ENCODE measurements at places on chromosomes 6 and 20. TPM values are rescaled to one million over a fixed set of nuclear protein-coding genes. Genes with fewer than 3 reads are reported as not detected.

DNA sequence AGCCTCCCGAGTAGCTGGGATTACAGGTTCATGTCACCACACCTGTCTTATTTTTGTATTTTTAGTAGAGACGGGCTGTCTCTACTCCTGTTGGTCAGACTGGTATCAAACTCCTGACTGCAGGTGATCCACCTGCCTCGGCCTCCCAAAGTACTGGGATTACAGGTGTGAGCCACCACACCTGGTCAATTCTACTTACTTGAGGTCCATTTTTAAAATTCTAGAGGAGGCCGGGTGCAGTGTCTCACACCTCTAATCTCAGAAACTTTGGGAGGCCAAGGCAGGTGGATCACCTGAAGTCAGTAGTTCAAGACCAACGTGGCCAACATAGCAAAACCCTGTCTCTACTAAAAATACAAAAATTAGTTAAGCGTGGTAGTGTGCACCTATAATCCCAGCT is 7.8 kb downstream of the RIPOR3 start:
- no peak for DNase-seq

DNA sequence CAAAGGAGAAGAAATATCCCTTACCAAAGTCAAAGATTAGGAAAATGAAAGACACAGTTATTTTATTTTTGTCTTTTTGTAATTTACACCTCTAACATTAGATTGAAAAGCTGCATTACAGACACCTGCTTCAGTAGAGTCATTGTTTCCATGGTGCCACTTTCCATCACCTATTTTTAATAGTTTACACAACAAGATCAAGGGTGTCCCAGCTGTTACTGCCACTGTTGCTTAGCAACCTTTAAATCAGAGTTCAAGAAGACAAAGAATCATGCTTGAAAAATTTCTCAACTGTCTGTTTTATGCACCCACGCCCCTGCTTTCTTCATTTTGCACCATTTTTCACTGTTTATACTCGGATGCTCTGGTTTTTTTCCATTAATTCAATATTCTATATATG is 668.2 kb upstream of the GJE1 start:
- DNase-seq = peak; percentile 53

DNA sequence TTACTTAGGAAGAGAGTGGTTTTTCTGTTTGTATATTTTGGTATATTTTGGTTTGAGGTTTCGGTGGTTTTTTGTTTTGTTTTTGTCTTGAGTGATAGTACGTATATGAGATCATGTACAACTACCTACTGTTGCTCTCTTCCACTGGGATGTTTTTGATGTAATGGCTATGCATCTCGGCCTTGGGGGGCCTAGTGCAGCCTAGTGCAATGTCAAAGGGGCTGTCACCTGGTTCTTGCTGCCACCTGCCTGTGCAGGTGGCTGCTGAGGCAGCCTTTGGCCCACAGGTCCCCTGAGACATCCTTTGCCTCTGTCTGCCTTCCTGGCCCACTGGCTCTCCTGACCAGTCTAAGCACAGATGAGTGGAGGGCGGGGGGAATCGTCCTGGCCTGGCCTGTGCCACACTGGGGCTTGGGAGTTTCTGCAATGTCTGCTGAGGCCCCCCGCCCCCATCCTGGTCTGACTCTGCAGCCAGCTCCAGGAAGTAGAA is 546.6 kb downstream of the CD83 start:
- DNase-seq = no peak

GRCh38 chr6:1773700-1774099 is 164.0 kb downstream of the FOXC1 start:
- DNase-seq = no peak

The FAM209A gene
- polyA plus RNA-seq = not detected
